ENCODE measurements at places on chromosomes 3 and 15.

GRCh38 chr3:177341736-177342419 is 144.6 kb upstream of the TBL1XR1 start:
- no peak for DNase-seq

- DNase-seq, result no peak
These were observed 239.9 kb downstream of the NFKBIZ start for GRCh38 chr3:102089239-102089638.

- no peak for DNase-seq
These were observed 8.6 kb upstream of the PPM1L start for GRCh38 chr3:160747422-160747821.

GRCh38 chr3:139477710-139478640 is 1.7 kb upstream of the RBP2 start:
- no peak for DNase-seq

DNA sequence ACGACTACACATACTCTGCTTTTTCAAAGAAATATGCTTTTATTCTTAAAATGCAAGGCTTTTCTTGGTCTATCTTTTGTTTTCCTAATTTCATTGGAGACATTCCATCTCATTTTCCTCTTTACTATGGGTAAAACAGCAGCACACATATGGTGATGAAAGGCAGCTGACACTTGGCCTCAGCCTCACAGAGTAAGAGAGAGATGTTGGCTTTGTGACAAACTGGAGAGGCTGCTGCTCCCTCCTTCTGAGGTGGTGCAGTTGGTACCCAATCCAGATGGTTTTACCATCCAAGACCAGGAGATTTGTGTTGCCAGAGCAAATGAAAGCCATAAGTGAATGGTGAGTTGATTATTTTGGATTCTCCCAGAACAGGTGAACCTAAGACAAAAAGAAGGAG is 13.2 kb upstream of the SLC2A2 start:
- DNase-seq, result no peak

DNA sequence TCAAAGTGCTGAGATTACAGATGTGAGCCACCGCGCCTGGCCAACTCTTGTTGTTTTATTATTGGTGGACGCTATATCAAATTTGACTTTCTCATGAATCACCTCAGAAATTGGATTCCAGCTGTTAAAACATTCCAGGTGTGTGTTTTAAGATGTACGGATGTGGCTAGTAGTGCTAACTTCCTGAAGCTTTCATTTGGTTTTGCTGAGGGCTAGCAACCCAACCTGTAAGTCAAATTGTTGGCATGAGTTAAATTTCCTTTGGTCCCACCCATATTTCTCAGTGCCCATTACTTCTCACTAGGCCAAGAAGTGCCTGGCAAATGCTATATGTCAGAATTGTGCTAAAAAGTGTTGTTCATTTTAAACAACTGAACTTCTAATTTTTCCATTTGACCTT is 13.1 kb upstream of the KAT2B start:
- DNase-seq, result no peak

DNA sequence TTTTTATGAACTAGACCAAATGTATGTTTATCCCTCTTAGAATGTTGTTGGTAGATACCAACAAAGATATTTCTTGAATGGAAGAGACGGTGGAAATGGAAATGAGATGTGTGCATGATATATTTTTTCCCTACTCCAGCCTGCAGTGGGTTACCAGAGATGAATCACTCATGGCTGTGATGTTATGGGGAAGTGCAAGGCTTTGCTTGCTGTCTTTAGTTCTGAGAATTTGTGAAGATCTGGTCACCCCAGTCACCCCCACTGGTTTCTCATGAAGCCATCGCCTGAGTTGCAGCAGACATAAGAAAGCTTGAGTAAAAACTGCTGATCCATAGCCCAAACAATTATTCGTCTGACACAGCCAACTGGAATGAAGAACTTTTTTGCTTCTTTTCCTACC is 78.1 kb upstream of the EOMES start:
- DNase-seq, result no peak

DNA sequence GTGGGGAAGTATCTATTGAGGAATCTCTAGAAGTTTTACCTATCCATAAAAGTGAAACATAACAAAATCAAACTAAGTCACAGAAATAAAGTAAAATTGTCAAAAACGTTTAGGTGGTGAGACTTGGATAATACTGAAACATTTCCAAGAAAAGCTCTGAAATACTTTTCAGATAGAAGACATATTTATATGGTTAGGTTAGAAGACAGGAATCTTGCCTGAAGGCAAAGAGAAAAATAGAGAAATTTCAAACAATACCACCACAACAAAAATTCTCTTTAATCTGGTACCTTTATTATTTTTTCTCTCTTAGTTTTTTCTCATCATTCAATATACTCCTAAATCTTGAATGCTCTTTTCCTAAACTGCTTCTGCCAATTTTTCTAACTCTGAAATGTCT is 222.7 kb upstream of the PLSCR5 start:
- no peak for DNase-seq

DNA sequence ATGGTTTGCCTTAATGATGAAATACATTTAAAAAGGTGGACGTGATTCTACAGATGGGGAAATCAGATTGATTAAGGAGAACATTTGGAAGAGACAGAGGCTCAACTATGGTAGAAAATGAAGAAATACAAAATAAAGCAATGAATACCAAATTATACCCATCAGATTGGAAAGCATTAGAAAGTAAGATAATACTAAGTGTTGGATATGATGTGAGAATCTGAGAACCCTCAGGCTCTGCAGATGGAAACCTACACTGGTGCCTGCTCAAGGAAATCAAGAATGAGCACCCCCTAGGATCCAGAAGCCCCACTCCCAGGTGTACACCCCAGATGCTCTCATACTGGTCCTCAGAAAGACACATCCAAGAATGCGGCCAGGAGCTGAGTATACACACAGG is 4.6 kb downstream of the FAM174B start:
- no peak for DNase-seq

DNA sequence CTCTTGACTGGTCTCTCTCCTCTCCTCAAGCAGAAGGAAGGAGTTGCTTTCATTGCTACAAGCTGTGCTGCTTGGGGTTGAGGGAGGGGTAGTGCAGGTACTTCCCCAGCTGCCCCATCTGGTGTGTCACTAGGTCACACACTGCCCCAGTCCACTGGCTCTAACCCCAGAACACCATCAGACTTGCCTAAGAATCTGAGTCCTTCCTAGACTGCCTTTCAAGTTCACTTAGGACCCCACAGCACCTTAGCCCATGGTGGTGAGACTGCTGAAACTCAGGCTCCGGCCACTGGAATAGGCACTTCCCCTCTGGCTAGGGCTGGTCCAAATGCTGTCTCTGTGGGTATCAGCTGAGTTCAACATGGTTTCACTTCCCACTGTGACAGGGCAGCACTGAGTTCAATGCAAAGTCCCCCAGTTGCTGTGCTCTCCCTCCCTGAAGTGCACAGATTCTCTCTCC is 279.7 kb upstream of the GOLGA6L4 start:
- DNase-seq, result no peak

DNA sequence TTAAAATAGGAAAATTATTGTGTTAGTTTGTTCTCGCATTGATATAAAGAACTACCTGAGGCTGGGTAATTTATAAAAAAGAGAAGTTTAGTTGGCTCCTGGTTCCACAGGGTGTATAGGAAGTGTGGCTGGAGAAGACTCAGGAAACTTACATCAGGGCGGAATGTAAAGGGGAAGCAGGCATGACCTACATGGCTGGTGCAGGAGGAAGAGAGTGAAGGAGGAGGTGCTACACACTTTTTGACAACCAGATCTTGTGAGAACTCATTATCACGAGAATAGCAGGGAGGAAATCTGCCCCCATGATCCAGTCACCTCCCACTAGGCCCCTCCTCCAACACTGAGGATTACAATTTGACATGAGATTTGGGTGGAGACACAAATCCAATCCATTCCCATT is 490.7 kb downstream of the RBMS3 start:
- no peak for DNase-seq

DNA sequence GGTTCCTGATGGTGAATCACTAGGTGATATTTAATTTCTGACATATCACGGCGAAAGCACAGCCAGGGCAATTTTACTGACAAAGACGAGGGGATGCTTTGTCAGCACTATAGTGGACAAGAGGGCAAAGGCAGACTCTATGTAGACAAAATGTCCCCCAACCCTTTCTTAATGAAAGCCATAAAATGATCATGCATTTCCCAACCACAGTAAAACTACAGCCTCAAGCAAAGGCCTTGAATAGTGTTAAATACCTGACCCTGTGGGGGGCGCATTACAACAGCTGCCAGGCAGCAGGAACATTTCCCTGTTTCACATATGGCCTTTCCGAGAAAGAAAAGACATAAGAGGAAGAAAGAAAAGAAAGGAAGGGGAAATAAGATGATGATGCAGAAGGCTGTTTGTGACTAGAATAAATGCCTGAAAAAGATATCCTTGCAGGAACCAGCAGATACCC is 49.5 kb downstream of the GLDN start:
- no peak for DNase-seq

GRCh38 chr15:77517579-77517978 is 96.9 kb downstream of the HMG20A start:
- no peak for DNase-seq

- DNase-seq, result no peak
These were observed 14.3 kb downstream of the ZIC1 start for GRCh38 chr3:147423537-147423797.

GRCh38 chr3:23734481-23734880 is 71.3 kb upstream of the UBE2E1 start:
- DNase-seq, result no peak

DNA sequence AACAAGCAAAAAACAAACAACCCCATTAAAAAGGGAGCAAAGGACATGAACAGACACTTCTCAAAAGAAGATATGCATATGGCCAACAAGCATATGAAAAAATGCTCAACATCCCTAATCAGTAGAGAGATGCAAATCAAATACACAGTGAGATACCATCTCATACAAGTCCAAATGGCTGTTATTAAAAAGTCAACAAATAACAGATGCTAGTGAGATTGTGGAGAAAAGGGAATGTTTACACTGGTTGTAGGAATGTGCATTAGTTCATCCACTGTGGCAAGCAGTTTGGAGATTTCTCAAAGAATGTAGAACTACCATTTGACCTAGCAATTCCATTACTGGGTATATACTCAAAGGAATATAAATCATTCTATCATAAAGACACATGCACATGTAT is 44.5 kb downstream of the RIOX2 start:
- DNase-seq, result no peak

- DNase-seq, result no peak
These were observed 118.3 kb downstream of the GALK2 start for GRCh38 chr15:49288391-49288790.

GRCh38 chr15:56233549-56233948 is 10.1 kb downstream of the RFX7 start:
- no peak for DNase-seq

GRCh38 chr3:29065211-29065785 is 215.6 kb upstream of the RBMS3 start:
- no peak for DNase-seq

GRCh38 chr3:187025254-187025655 is 94.9 kb downstream of the ST6GAL1 start:
- no peak for DNase-seq

DNA sequence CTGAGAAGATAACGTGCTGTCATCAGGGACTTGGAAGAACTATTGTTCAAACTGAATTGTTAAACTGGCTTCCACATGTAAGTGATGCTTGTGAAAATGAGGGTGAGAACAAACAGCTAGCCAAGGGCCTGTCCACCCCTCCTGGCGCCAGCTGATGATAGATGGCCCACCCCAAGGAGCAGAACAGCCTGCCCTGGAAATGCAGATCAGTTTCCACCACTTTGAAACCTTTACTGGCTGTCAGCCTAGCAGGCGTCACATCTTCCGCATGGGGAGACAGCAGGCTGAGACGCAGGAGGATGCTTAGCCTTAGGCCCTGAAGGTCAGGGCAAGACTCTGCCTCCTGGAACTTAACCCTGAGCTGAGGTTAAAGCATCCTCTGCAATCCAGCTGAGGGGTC is 6.4 kb upstream of the SLC51B start:
- no peak for DNase-seq

DNA sequence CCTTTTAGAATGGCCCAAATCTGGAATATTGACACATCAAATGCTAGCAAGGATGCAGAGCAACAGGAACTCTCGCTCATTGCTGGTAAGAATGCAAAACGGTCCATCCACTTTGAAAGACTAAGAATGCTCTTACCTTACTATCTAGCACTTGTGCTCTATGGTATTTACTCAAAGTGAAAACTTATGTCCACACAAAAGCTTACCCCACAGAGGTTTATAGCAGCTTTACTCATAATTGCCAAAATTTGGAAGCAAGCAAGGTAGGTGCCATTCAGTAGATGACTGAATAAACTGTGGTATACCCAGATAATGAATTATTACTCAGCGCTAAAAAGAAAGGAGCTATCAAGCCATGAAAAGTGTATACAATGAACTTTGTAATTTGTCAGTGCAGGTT is 96.4 kb downstream of the CTNNB1 start:
- DNase-seq, result no peak

DNA sequence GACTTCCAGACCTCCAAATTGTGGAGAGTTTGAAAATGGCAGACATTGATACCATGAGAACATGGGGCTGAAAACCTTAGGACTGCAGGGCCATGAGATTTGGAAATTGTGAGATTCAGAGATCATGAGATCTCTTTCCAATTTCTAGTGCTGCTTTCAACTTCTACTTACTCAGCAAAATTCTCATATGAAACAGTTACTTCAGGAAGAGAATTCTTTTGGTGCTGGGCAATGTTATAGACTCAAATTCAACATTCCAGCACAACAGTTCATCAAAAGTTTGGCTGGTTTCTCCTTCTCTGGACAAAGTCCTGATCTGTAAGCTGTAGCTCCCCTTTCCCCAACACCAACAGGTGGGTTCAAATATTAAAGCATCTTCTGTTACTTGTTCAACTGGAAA is 506.9 kb upstream of the NECTIN3 start:
- no peak for DNase-seq

DNA sequence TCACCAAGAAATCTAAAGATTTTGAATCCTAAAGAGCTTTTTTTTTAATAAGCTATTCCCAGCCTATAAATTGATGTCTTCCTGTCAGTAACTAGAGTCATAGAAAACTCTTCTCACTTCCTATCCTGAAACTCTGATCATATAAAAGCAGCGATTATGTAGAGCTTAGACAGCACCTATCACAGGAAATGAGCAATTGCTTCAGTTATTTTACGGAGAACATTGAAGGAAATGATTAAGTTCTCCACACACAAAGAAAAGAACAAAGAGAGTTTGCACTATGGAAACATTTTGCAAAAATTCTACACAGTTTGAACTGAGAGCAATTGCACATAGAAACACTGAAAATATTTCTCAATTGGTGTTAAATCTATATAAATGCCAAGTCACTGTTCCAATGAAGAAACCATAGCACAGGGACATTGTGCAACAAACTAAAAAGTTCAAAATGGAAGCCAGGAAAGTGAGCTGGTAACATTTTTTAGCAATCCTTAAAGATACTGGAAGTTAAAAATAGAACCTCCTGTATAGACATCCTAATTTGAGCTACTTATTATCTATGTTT is 291.5 kb upstream of the ARHGEF26 start:
- DNase-seq, result peak; percentile 78

DNA sequence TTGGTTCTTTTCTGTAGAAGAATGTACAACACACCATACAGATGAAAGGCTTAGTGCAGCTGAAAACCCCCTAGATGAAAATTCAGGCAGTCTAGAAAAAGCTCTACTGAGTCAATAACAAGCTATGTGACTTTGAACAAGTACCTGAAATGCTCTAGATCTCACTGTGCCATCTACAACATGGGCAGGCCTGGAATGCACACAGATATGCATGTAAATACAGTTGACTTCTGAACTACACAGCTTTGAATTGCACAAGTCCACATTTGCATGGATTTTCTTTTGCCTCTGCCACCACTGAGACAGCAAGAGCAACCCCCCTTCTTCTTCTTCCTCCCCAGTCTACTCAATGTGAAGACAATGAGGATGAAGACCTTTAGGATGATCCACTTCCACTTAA is 98.4 kb downstream of the CNTN3 start:
- DNase-seq, result no peak

- no peak for DNase-seq
These were observed 78.4 kb downstream of the FBXL2 start for GRCh38 chr3:33355611-33356010.

All from AML-193 (cell line).